Coronary artery (tissue), 2 donors: ENCODE measurements at places on chromosomes 4 and X.

DNA sequence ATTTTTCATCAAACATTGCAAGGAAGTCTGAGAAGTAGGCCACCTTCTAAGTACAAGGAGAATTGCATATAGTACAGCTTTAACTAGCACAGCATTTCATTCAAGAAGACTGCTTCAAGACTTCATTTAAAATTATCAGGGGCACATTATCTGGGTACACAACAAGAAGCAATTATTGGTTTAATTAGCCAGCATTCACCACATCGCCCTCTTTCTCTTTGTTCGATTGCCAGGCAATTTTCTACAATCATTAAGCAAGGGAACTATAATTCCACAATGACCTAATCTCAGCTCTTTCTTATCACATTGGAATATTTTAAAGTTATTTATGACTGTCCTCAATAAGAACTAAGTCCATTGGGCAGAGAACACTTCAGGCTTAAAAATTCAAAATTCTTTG lies 1347.1 kb upstream of the PABPC4L start:
- no peak for DNase-seq

- no peak for DNase-seq
These were observed 97.2 kb upstream of the CLNK start for GRCh38 chr4:10781805-10782204.

- no peak for DNase-seq
These were observed 211.6 kb downstream of the RCHY1 start for GRCh38 chr4:75302648-75303047.

- no peak for DNase-seq
These were observed 161.9 kb downstream of the STK32B start for GRCh38 chr4:5213087-5213595.

- DNase-seq, result no peak
These were observed 212.7 kb downstream of the RPA4 start for GRCh38 chrX:97096385-97096784.

GRCh38 chr4:3358656-3359055 lies 65.8 kb downstream of the RGS12 start:
- no peak for DNase-seq

- no peak for DNase-seq
These were observed 201.0 kb downstream of the PAPSS1 start for GRCh38 chr4:107519053-107519452.

- DNase-seq, result no peak
These were observed 280.9 kb upstream of the RPS6KA3 start for GRCh38 chrX:20547611-20548051.

DNA sequence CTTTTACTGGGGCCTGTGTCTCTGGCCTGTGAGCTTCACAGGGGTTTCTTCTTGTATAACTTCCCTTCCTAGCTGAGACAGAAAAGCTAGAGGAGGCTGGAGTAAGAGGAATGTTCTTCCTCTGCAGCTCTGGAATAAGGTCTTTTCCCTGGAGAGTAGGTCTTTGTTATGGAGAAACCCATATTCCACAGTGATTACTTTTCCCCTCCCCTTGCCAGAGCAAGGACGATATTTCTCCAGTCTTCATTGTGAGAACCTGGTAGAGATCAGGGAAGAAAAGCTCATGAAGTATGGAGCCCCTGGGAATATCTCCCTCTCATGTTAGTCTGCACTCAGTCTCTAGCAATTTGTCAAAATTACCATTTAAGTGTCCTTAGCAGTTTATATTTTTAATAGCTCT lies 18.7 kb upstream of the GLRB start:
- DNase-seq, result no peak

GRCh38 chr4:93870876-93871458 lies 42.4 kb downstream of the ATOH1 start:
- no peak for DNase-seq

DNA sequence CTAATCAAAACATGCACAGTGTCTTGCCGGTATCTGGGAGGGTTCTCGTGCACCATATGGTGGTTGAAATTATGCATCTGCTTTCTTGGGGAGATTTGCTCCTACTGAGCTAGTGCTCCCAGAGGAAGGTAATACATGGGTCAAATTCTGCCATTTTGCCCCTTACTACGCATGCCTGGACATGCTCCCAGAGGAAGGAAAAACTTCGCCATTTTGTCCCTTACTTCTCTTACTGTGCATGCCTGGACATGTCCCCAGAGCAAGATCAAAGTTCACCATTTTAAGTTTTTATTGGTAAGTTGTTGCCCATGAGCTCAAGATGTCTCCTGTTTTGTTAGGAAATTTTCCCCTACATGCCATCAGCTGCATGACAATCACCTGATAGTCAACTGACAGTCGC lies 252.1 kb upstream of the KLHL4 start:
- DNase-seq, result no peak

GRCh38 chr4:123826896-123827295 lies 430.3 kb downstream of the SPRY1 start:
- DNase-seq, result no peak

DNA sequence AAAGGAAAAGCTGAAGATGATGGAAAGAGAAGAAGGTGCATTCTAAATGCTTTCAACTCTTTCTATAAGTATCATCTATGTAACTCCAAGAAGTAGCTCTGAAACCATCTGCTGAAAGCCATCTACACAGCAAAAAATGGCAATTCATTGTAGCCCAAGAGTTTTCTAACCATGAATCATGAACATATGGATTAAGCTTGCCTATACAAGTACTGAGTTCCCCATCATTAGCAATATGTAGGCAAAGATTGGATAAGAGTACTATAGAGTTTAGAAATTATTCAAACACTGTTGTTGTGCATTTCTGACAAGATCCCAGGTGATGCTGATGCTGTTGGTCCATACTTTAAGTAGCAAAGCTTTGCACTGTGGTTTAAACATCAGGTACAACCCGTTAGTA lies 11.2 kb downstream of the DAPP1 start:
- DNase-seq, result no peak
